ENCODE measurements at places on chromosomes 1 and 21. TPM values are rescaled to one million over a fixed set of nuclear protein-coding genes. Genes with fewer than 3 reads are reported as not detected.

The NCAM2 gene
- 0.34 TPM for polyA plus RNA-seq

The MYBPHL gene
- polyA plus RNA-seq = 0.43 TPM

The SHE gene
- 7.6 TPM for polyA plus RNA-seq

The RPL11 gene
- 4,395 TPM for polyA plus RNA-seq

The TCEA3 gene
- 5.5 TPM for polyA plus RNA-seq

The CFHR1 gene
- polyA plus RNA-seq = 0.09 TPM

The CSTB gene
- 198 TPM for polyA plus RNA-seq

The OLIG2 gene
- polyA plus RNA-seq = 0.02 TPM

The CD46 gene
- 152 TPM for polyA plus RNA-seq

The ANKRD35 gene
- polyA plus RNA-seq = 2.7 TPM
